LNCaP clone FGC (cell line): ENCODE measurements at places on chromosomes 5 and 9.

- no peak for DNase-seq
Observed at GRCh38 chr5:3155046-3155445, 403.6 kb upstream of the IRX2 start.

DNA sequence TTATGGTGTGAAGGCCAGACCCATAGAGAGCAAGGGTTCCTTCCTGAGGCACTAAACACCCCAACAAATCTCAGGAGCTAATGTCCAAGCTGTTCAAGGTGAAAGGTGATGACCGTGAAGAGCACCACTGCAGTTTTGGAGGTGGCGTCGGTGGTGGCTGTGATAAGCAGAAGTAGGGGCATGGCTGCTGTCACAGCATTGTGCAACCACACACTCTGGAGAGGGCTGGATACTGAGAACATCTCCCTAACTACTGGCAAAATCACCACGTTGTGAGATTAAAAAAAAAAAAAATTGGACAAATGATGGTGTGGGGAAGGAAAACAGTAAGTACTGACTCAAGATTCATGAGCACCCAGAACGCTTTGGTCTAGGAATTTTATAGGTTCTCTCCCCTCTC is 156.5 kb downstream of the PJA2 start:
- no peak for DNase-seq

DNA sequence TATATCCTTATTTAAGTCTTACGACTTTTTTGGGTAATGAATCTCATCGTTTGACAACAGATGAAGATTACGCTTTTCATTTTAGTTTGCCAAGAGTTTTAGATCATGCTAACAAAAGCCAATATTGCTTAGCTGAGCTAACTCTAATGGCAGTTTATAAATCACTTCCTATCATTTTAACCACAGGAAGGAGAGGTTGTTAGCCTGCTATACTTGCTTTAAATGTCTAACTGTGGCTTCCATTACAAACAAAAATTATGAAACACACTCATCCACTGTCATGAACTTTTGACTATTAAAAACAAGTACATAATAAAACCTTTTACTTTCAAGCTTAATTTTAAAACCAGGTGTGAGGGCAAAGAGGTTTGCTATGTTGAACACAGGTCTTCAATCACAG is 53.7 kb upstream of the ANKH start:
- no peak for DNase-seq

GRCh38 chr5:73426034-73426433 is 22.5 kb downstream of the FOXD1 start:
- DNase-seq: no peak

DNA sequence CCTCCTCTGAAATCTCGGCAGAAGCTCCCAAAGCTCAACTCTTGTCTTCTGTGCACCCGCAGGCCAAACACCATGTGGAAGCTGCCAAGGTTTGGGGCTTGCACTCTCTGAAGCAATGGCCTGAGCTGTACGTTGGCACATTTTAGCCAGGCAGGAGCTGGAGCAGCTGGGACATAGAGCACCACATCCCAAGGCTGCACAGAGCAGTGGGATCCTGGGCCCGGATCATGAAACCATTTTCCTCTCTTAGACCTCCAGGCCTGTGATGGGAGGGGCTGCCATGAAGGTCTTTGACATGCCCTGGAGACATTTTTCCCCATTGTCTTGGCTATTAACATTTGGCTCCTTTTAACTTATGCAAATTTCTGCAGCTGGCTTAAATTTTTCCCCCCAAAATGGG is 567.1 kb upstream of the ZNF608 start:
- no peak for DNase-seq

GRCh38 chr9:87336914-87337333 is 160.7 kb upstream of the DAPK1 start:
- DNase-seq: peak; percentile 87

- no peak for DNase-seq
Observed at GRCh38 chr5:80370390-80370789, 37.5 kb upstream of the ZFYVE16 start.

- no peak for DNase-seq
Observed at GRCh38 chr5:15539951-15540350, 40.0 kb downstream of the FBXL7 start.

DNA sequence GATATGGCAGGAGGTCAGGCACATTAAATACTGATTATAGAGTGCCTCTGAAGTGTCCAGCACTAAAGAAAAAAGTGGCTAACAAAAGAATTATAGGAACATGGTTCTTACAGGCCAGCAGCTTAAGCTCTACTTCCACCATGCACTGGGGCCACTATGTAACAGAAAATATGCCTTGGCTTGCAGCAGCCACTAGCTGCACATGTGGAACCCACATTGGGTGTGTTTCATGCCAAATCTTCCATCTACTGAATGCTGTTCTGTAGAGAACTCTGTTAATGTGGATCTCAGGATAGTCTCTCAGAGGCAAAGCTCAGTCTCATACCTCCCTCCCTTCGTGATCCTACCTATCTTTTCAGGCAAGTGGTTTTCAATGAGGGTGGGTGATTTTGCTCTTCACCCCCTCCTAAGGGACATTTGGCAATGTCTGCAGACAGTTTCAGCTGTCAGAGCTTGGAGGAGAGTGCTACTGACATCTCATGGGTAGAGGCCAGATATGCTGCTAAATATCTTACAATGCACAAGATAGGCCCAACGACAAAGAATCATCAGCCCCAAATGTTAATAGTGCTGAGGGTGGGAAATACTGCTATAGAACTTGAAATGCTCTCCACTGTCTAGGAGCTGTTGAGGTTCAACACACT is 218.9 kb downstream of the TARS1 start:
- no peak for DNase-seq

- DNase-seq: no peak
Observed at GRCh38 chr5:17261075-17261474, 43.6 kb downstream of the BASP1 start.

GRCh38 chr5:140298183-140298601 is 4.7 kb downstream of the PFDN1 start:
- DNase-seq: no peak

- DNase-seq: no peak
Observed at GRCh38 chr5:163888366-163888765, 382.9 kb downstream of the MAT2B start.

GRCh38 chr5:180495292-180495691 is 1.1 kb downstream of the CNOT6 start:
- DNase-seq: no peak

- no peak for DNase-seq
Observed at GRCh38 chr5:132371603-132371994, 2.1 kb downstream of the SLC22A5 start.

DNA sequence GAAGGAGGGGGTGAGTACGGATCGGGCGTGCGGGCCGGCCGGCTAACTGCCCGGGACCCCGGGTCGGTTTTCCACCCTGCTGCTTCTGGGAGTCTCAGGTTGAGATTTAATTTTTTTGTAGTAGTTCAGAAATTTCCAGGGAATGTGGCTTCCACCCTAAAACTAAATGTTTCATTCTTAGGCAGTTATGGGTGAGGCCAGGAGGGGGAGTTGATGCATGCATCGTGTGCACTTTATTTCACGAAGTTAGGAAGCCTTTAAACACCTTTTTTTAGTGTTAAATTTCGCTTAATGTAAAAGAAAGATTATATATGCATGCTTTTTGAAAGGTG is 905 bp downstream of the CDK9 start:
- DNase-seq: no peak

- DNase-seq: no peak
Observed at GRCh38 chr9:135526730-135527571, 5.7 kb downstream of the LCN1 start.

DNA sequence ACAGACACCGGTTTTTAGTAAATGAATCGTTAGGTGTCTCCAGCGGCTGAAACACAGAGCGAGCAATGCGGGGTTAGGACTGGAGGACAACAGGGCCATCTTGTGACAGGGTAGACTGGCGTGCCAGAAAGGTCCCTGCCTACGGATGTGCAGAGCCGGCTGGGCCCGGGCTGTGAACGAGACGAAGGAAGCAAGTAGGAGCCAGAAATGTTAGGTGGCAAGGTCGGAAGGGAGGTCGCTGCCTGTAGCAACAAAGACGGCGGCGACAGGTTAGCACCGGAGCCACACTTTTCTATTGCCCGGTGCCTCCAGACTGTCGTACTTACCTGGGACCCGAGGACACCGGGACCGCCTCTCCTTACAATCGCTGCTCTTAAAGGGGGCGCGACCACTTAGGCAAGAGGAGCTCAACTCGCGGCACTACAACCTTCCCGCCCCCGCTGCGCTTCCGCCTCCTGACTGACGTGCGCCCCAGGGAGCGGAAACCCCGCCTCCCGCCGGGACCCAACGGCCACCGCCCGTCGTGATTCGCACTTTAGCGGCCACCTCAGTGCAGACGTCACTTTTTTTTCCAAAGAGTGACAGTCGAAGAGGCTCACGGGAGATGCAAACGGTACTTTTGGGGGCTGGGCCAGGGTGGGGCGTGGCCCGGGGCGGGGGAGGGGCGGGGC is at the start of gene INIP:
Gene INIP (minus strand): TSS at position 457 of the 671 bp plus-strand sequence. CDS start 1,632 bp downstream, outside the sequence.
- DNase-seq: peak; percentile 90

DNA sequence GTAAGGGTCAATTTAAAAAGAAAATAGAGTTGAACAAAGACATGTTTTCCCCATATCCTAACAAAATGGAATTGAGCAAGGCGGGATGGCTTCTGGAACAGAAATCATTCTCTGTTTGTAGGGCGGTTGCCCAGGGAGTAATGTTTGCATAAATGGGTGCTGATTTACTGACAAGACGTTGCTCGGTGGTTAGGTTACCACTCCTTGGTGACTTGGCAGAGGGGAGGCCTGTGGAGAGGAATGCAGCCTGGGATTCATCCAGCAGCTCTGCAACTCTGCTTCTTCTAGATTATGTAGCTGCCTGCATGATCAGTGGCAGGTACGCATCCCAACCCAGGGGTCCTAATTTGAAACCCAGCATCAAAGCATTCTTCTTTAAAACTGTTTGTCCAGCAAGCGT is 200.2 kb downstream of the CFAP90 start:
- DNase-seq: no peak

DNA sequence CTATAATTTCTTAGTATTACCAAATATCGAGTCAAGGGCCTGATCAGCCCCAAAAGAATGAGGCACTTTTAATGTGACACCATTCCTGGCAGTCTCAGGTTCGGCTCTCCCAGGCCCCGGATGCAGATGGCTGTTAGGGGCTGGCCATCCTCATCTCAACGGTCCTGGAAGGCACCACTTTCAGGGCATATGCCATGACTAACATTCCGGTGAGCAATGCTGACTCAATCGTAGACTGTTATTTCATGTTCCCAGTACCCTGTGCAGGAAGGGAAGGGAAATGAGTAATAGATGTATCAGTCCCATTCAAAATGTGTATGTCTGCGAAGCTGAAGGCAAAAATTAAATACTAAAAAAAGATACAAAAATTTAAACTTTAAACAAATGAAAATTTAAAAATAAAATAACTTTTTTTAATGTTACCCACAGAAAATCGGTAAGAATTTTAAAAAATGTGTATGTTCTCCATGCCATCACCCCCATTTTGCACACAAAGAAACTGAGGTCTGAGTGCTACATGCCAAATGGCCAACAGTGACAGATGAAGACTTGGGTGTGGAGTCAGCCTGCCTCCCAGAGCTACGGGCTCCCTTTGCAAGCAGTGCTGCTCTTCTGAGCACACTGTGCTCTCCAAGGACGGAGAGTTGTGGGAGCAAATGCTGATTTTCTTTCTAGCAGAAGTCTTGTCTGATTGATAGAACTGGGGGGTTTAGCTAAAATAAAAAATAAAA is 79.0 kb downstream of the GLDC start:
- DNase-seq: no peak

GRCh38 chr9:84337252-84337651 is 3.3 kb downstream of the SLC28A3 start:
- no peak for DNase-seq

DNA sequence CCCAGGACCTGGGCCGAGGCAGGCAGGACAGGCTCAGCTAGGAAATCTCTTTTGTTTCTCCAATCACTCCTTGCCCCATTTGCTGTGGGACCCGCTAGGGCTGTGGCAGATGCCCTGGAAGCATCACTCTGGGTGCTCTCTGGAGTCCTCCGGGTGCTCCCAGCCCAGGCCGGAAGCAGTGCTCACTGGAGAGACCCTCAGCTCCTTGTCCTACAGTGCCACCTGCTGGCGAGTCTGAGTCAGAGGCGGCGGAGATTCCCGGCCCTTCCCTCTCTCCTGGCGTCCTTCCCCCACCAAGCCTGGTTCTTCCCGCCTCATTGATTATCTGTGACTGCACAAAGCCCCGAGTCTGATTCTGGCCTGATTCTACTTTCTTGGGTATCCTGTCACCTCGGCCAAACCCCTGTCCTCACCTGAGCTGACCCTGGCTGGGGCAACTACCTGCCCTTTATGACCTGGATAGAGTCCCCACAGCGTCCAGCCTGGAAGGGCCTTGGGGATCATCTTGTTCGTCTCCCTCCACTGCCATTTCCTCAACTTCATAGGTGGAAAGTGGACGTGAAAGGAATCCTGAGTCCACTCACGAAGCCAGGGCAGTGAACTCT is 7.3 kb upstream of the BARHL1 start:
- peak; percentile 50 for DNase-seq

- no peak for DNase-seq
Observed at GRCh38 chr5:176748073-176748966, 62.0 kb upstream of the UNC5A start.

DNA sequence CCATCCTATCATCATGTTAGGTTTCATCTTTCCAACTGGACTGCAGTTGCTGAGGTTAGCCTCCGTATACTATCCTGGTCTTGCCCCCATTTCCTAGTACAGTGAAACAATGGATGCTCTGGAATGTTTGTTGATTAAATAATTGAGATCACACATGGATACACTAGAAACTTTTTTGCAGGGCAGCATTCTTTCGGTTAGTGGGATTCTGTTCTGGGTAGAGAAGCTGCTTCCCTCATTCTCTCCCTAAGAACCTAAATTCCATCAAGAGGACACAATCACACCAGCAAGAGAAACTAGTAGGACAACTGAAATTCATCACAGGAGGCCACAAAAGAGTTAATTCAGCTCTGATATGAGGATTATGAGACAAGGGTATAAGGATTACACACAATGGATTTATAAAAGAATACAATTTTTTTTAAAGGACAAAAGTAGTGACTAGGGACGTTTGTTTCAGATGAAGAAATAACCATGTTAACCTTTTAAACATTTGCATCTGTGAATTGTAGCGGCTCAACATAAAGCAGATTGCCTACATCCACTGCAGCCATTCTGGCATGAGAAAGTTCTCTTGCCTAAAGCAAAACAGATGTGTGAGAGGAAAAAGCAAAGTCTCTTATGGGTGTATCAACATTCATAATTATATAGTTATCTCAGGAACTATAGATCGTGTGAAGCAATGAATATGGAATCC is 162.7 kb upstream of the LHFPL2 start:
- no peak for DNase-seq

DNA sequence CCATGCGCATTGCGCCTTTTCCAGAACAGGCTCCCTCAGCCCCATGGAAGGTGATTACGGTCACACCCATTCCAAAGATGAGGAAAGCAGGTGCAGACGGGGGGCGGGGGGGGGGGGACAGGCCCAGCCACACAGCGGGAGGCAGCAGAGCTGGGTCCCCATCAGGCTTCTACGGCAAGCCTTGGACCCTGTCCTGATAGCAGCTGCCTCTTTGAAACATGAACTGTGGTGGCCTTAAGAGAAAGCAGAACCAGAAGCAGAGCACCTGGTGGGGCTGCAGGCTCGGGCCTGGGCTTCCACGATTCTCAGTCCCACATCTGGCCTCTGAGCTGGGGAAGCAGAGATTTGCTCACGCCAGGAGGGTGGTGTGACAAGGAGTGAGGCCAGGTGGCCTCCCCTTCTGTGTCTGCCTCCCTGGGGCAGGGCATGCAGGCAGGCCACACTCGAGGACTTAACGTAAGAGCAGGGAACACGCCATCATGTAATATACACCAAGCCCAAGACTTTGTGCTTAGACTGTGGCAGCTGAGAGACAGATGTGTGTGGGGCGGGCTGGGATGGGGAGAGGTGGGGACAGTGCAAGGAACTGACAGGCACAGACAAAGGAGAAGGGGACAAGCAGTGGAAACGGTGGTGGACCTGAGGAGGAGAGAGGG is 14.2 kb upstream of the PHYKPL start:
- no peak for DNase-seq
